ENCODE measurements at places on chromosomes 7 and 10.

GRCh38 chr7:95861041-95861440 is 88.7 kb downstream of the DYNC1I1 start:
- no peak for DNase-seq

- DNase-seq = no peak
Measured at GRCh38 chr10:110268442-110268841, 36.3 kb downstream of the SMNDC1 start.

- DNase-seq = no peak
Measured at GRCh38 chr10:81135851-81136250, 598.1 kb downstream of the SH2D4B start.

DNA sequence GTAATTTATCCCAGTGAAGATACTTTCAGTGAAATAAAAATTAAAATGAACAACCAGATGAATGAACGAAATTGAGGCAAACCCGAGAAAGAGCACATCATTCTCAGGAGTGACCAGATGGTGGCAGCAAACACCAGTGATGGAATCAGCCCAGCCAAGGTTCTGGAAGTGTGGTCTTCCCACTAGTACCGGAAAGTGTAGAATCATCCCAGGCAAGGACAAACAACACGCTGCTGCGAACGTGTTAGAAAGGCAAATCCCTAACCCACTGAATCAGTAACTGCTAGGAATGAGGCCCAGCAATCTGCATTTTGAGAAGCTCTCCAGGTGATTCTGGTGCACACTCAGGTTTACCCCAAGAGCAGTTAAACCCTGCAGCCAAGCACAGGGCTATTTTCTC is 15.5 kb upstream of the SLC18A3 start:
- no peak for DNase-seq

Measured in activated effector memory CD4-positive, alpha-beta T cell treated with Interleukin-2 at 50 U/mL for 16 hours (primary cell).